ENCODE measurements at places on chromosomes 1 and 21.

DNA sequence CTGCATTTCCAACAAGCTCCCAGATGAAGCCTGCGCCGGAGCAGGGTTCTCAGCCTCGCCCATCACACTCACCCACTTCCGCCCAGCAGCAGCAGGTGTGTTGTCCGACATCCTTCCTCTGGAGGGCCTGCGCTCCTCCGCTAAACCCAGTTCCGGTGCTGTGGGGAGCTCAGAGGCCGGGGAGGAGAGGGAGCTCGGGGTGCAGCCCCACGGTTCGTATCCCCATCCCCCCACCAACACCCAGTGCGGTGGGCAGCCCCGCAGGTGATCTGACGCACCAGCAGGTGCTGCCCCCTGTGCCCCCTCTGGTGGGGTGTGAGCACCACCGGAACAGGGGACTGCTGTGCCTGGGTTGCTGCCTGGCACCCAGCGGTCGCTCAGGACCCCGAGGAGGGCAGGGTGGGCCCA, 3.4 kb upstream of the PEX10 start:
- DNase-seq = peak; percentile 58

DNA sequence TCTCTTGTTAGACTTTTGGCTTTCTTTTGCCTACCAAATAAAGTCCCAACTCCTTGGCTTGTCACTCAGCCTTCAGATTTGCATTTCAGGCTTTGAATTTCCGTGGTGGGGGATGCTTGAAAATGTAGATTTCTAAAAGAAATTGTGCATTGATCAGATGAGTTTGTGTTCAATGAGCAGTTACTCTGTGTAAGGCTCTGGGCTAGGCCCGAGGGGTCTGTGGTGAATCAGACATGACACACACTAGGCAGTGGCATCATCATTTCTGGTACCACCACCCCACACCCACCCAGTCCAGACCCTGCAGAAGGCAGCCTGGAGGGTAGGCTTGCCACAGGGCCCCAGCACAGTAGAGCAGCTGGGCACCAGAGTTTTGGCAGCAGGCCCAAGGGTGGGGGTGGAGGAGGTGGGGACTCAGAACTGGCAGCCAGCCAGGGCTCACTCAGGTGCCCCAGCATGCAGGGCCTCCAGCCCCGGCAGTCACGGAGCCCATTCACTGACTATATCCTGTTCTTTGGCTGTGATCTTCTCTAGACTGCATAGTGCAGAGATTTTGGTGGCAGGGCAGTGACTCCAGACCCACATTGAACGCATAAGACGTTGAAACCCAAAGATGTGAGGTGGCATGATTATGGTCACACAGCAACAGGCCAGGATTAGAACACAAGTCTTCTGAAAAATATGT, 97.2 kb upstream of the ARTN start:
- DNase-seq = peak; percentile 55

DNA sequence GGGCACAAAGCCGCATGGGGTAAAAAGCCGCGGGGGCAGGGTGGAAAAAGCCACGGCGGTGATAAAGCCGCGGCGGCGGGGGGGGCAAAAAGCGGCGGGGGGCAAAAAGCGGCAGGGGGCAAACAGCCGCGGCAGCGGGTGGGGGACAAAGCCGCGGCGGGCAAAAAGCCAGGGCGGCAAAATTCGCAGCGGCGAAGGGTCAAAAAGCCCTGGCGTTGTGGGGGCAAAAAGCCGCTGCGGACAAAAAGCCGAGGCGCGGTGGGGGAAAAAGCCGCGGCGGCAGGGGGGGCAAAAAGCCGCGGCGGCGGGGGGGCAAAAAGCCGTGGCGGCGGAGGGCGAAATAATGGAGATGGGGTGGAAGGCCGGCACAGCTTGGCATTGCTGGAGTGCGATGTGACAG, 3902.9 kb downstream of the SRGAP2C start:
- DNase-seq = no peak

GRCh38 chr1:70504821-70505193, 93.7 kb downstream of the CTH start:
- DNase-seq = no peak

GRCh38 chr1:97599447-97599846, 321.4 kb downstream of the DPYD start:
- DNase-seq = no peak

DNA sequence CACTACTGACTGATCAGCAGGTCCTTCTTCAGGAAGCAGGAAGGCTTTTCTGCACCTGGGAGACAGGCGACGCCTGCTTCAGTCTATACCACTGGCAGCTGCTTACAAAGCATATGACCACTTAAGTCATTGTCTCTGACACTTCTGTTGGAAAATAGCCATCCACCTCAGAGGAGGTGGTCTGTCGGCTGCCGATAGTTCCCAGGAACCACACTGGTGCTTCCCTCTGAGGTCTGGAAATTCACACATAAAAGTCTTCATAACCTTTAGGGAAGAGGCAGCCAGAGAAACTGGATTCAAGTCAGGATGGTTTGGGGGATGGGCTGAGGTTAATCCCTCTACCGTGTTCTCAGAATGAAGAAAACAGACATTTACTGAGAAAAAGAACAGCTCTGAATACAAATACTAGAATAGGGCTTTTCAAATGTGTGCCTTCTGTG, 15.6 kb upstream of the SRP9 start:
- DNase-seq = no peak

Data from CD4-positive, alpha-beta T cell treated with Interleukin-12 subunit alpha and Interleukin-12 subunit beta, for 1 hour (primary cell).